ENCODE measurements at places on chromosomes 3 and 15. TPM values are rescaled to one million over a fixed set of nuclear protein-coding genes. Genes with fewer than 3 reads are reported as not detected.

CNTN6 gene
- not detected for total RNA-seq

PRR20G gene
- total RNA-seq, result not detected

ALS2CL gene
- 4.5 TPM for total RNA-seq

CP gene
- total RNA-seq, result not detected

FOXB1 gene
- 0.74 TPM for total RNA-seq

CHRNA7 gene
- 0.43 TPM for total RNA-seq

WDR93 gene
- total RNA-seq, result not detected

DHX30 gene
- 78.1 TPM for total RNA-seq

SLC15A2 gene
- total RNA-seq, result 3.7 TPM

ACSBG1 gene
- 0.25 TPM for total RNA-seq

IL17RB gene
- 0.31 TPM for total RNA-seq

ECE2 gene
- total RNA-seq, result not detected

CCDC54 gene
- not detected for total RNA-seq

CMTM8 gene
- total RNA-seq, result 2.6 TPM

SLC9C1 gene
- not detected for total RNA-seq

KCNMB2 gene
- total RNA-seq, result not detected

HRH1 gene
- total RNA-seq, result 0.36 TPM

LEKR1 gene
- 1.5 TPM for total RNA-seq

EIF5A2 gene
- total RNA-seq, result 11.4 TPM

CNOT10 gene
- total RNA-seq, result 56.0 TPM

BNC1 gene
- total RNA-seq, result not detected

AHSG gene
- total RNA-seq, result not detected

IFT80 gene
- total RNA-seq, result 27.9 TPM

OSTN gene
- not detected for total RNA-seq

SLC33A1 gene
- total RNA-seq, result 26.4 TPM

COL6A6 gene
- total RNA-seq, result not detected

B4GALT4 gene
- 16.3 TPM for total RNA-seq

PDZRN3 gene
- total RNA-seq, result not detected

LPCAT4 gene
- total RNA-seq, result 112 TPM

APBA2 gene
- total RNA-seq, result 66.0 TPM

POTEB gene
- total RNA-seq, result not detected

SKOR1 gene
- total RNA-seq, result 0.89 TPM

XCR1 gene
- not detected for total RNA-seq

P2RY14 gene
- total RNA-seq, result 1.9 TPM

PROK2 gene
- not detected for total RNA-seq

SCAANT1 gene
- not detected for total RNA-seq

HTR3E gene
- not detected for total RNA-seq

SCN11A gene
- 0.08 TPM for total RNA-seq

CCR1 gene
- 58.6 TPM for total RNA-seq

ATP10A gene
- 60.3 TPM for total RNA-seq

SLC6A1 gene
- not detected for total RNA-seq

MEIS2 gene
- total RNA-seq, result not detected

Measured in activated naive CD8-positive, alpha-beta T cell treated with anti-CD3 and anti-CD28 coated beads, Interleukin-2, amount 10 ng/mL, durations not matched to agents 7 days and 5 days (primary cell).